LNCaP clone FGC (cell line): ENCODE measurements at places on chromosomes 3 and 15.
A peak's percentile ranks its signal among the peaks of the same experiment; 100 is the strongest.

GRCh38 chr3:25784971-25785370 lies 1.7 kb upstream of the NGLY1 start:
- no peak for DNase-seq

DNA sequence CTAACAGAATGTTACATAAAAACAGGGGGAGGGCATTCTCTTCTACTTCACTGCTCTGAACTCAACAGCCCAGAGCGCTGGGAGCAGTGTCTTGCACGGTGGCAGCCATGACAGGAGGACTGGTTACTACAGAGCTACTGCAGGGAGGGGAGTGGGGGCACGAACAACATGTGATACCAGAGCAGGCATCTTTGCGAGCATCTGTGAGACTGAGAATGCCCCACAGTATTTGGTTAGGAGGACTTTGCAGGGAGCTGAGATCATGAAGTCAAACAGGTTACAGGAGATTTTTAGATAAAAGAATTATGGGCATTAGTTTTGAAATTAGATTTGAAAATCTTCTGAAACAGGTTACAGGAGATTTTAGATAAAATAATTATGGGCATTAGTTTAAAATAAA lies 58.8 kb upstream of the GOLGA8B start:
- no peak for DNase-seq

- no peak for DNase-seq
Observed at GRCh38 chr15:77528968-77529319, 103.8 kb downstream of the LINGO1 start.

- peak; percentile 72 for DNase-seq
Observed at GRCh38 chr15:89132611-89133507, 44.6 kb downstream of the ABHD2 start.

DNA sequence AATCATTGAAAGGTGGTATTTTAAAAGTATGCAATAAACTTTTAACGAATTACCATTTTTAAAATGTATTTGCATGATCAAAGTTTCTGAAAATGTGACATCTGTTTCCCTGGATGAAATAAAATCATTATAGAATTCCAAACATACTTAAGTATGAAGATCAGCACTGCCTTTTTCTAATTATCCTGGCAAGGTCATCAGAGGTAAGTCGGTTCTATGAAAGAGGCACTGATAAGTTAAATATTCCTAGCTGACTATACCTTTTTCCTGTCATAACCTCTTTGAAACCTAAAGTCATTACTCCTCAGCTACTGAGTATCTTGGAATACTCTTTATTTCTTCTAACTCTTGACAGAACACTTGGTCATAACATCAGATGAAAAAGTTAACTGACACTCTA lies 406.1 kb upstream of the ALCAM start:
- DNase-seq: no peak

GRCh38 chr3:152574461-152575079 lies 260.4 kb upstream of the P2RY1 start:
- DNase-seq: peak; percentile 47

DNA sequence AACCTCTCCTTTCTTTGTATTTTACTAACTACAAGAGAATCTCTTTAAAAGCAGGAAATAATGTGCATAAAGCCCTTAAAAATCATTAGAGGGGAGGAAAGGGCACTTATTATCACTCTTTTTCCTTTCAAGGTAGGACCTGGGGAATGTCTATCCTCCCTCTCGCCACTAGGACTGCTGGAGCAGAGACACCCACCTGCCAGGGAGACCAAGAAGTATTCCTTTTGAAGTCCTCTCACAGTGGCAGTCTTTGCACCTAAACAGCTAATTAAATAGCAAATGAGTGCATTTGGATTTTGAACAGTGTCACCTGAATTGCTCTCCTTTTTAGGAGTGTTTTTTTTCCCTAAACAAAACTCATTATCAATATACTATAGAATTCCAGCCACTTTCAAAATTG lies 874.1 kb downstream of the ZPLD1 start:
- no peak for DNase-seq

DNA sequence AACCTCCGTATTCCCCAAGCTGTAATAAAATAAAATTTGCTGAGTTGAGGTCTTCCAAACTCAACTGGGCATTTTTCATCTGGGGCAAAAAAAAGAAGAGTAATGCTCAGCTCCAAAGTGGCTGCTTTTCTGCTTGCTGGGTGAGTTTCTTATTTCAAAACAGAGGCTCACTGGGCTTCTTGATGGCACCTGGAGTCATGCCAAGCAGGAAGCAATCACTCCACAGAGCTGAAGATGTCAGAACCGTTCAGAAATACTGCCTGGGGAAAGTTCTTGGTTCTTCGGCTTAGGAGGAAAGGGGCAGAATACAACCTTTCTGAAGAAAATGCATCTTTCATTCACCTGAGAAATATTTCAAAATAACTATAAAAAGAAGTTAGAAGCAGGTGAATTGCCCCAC lies 4.1 kb downstream of the CCR9 start:
- DNase-seq: no peak

- peak; percentile 75 for DNase-seq
Observed at GRCh38 chr15:57914350-57915055, 151.0 kb downstream of the ALDH1A2 start.

DNA sequence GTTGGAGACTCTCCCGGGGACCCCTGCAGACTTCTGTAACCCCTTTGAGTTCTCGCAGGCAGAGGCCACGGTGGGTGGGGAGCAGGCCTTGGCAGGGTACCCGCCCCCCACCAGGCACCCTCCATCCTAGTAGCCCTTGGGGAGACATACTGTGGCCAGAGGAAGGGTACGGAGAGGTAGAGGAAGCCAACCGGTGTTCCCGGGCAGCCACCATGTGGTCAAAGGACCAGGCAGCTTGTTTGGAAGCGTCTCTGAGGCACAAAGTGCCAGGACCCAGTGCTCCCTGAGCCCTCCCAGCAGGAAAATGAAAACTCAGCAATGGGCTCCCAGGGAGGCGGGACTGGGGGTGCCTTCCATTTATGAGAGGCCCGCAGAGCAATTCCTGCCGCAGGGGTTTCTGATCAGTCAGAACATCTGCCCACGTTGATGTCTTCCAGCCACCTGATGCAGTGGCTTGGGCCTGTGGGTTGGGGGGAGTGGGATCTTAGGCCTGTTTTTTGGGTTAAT lies 53.0 kb upstream of the CGNL1 start:
- no peak for DNase-seq

GRCh38 chr3:55333046-55333445 lies 154.1 kb downstream of the WNT5A start:
- DNase-seq: no peak

DNA sequence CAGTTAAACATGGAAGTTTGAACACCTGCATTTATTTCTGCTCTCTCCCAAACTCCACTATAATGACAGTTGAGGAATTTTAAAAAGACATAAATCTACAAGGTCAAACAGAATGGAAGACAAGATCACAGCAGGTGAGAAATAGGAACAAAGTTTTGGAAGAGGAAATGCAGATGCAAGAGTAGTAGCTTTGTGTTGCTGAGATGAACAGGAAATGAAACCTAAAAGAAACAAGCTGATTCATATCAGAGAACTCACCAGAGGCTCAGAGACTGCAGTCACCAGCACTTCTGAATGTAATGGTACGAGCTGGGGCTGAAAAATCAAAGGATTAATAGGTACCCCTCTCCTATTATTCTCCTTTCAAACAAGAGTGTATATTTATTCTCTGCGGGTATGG lies 459.9 kb downstream of the RAP2B start:
- no peak for DNase-seq

GRCh38 chr3:24513463-24513862 lies 18.8 kb upstream of the THRB start:
- DNase-seq: no peak

DNA sequence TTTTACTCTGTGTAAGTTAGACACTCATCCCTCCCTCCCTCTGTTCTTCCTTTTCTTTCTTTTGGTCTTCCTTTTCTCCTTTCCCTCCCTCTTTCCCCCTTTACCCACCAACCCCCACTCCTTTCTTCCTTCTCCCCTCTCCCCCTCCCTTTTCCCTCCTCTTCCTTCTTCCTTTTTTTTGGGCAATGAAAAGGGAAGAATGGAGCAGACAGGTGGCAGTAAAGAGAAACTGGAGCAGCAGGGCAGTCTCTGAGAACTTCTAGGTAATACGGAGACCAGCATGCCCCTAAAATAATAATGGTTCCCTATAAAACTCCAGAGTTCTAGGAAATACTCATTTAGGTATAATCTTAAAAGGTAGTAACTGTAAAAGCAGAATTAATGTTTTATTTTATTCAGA lies 11.4 kb upstream of the GPR171 start:
- no peak for DNase-seq

GRCh38 chr3:128480278-128480677 lies 12.7 kb downstream of the GATA2 start:
- DNase-seq: no peak

DNA sequence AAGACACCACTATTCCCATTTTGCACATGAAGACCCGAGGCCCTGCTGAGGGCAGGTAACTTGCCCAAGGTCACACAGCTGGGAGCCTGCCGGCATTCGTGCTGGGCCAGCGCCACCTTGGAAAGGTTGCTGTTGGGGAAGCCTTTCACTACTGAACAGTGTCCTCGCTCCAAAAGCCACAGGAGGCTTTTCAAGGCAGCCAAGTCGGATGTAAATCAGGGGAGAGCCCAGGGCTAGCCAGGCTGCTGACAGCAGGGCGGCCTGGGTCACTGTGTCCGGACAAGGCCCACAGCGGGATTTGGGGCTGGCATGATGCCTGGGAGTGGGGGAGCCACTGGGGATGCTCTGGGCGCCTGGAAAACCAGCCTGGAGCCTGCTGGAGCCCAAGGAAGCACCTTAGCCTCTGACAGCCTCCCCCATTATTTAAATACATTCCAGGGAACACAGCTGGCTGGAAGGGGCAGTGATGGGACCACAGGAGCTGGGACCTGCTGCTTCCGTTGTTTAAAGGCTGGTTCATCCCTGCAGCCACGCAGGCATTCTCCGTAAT lies 10.5 kb downstream of the SLC6A6 start:
- DNase-seq: no peak

GRCh38 chr3:161274691-161275298 lies 53.7 kb downstream of the NMD3 start:
- peak; percentile 47 for DNase-seq

DNA sequence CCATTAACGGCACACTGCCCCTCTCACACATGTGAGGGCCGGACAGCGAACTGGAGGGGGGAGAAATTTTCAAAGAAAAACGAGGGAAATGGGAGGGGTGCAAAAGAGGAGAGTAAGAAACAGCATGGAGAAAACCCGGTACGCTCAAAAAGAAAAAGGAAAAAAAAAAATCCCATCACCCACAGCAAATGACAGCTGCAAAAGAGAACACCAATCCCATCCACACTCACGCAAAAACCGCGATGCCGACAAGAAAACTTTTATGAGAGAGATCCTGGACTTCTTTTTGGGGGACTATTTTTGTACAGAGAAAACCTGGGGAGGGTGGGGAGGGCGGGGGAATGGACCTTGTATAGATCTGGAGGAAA lies 1.5 kb downstream of the SOX2 start:
- DNase-seq: no peak

DNA sequence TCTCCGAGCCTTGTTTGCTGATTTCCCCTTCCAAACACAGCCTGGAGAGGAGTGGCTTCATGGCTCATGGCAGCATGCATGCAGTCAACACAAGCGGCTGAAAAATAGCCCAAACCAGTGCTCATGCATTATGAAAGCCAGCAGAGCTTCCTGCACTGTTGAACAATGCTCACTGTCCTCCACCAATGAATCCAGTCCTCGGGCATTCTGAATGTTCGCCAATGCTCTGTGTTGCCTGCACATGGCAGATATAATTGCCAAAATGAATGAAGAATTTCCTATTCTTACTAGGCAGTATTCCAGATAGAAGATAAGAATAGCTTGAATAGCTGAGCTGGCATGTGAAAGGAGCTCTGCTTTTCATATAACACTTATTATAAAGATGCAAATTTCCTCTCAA lies 252.7 kb downstream of the ROBO1 start:
- DNase-seq: no peak

GRCh38 chr15:27399241-27399640 lies 428.3 kb downstream of the GABRG3 start:
- no peak for DNase-seq

- DNase-seq: no peak
Observed at GRCh38 chr3:66076861-66077470, 38.2 kb upstream of the MAGI1 start.

GRCh38 chr15:92770641-92771040 lies 115.1 kb upstream of the FAM174B start:
- DNase-seq: peak; percentile 54

DNA sequence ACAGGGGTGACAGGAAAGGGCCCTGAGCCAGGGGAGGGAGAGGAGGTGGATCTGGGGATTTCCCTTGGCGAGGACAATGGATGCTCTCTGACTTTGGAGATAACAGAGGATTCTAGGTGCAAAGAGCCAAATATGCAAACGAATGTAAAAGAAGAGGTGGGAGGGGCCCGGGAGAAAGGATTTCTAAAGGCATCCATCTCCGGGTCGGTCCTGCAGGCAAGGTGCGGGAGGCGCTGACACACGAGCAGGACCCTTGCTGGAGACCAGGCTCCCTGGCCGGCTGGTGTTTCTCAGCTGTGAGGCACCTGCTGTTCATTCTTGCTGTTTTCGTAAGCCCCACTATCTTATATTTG lies 115.2 kb upstream of the TLE3 start:
- no peak for DNase-seq

DNA sequence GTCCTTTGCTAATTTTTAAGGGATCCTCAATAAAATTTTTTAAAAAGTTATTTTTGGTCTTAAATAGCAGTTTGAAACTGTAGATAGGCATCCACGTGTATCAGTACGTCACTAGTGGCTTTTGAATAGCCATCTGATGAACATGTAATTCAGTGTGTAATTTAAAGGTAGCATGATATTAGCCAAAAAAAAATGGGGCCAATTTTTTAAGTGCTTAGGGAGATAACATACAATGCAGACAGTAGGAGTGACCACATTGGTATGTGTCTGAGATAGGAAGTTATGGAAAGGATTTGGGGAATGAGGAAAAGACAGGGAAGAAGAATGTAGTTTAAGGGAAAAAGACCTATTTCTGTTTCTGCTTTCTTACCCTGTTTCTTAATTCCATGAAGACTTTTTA lies 2.5 kb downstream of the AP4E1 start:
- no peak for DNase-seq

DNA sequence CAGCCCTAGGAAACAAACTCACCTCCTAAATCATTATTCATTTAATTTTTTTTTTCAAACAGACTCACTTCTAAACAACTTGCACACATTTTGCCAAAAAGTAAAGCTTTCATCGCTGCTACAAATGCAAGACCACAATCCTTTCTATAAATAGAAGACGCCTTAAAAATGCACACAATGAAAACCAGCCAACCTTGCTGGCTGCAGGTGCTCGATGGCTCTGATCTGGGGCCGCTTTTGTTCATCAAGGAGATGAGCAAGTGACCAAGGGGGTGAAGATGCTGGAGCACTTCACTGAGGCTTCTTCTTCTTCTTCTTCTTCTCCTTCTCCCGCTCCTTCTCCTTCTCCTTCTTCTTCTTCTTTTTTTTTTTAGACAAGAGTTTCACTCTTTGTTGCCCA lies 12.7 kb upstream of the SLC6A6 start:
- DNase-seq: no peak

DNA sequence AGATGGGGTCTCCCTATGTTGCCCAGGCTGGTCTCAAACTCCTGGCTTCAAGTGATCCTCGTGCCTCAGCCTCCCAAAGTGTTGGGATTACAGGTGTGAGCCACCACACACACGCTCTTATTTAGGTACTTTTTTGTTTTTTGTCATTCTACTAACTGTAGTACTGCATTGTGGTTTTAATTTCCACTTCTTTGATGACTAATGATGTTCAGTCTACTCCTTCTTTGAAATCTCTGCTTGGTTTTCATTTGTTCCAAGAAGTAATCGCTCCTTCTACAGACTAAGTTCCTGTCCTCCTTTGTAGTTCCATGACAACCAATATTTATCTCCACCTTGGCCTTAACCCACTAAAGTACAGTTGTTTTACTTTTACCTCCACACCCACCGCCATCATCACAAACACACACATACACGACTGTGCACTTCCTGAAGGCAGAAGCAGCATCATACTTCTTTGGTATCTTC lies 529 bp upstream of the DLEC1 start:
- no peak for DNase-seq
